ENCODE measurements at places on chromosomes 1 and 21.

DNA sequence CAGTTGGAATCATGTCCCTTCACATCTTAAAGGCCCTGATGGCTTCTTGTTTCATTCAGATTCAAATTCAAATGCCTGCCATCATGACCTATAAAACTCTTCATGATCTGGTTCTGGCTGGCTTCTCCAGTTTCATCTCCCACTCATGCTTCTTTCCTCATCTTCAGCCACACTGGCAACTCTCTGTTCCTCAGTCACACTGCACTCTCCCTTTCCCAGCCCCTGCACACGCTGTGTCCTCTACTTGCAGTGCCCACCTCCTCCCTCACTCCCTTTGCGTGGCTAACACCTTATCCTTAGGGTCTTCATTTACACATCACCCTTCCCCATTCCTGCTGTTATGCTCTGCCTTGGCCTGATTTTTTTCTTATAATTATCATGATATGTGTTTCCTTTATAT is 120.6 kb upstream of the LMO4 start:
- no peak for DNase-seq

GRCh38 chr1:91226741-91227140 is 177.9 kb downstream of the HFM1 start:
- DNase-seq = no peak

- DNase-seq = no peak
Observed at GRCh38 chr1:116820369-116820768, 66.1 kb downstream of the CD2 start.

GRCh38 chr1:19921310-19921709 is 2.1 kb downstream of the PLA2G2E start:
- no peak for DNase-seq

DNA sequence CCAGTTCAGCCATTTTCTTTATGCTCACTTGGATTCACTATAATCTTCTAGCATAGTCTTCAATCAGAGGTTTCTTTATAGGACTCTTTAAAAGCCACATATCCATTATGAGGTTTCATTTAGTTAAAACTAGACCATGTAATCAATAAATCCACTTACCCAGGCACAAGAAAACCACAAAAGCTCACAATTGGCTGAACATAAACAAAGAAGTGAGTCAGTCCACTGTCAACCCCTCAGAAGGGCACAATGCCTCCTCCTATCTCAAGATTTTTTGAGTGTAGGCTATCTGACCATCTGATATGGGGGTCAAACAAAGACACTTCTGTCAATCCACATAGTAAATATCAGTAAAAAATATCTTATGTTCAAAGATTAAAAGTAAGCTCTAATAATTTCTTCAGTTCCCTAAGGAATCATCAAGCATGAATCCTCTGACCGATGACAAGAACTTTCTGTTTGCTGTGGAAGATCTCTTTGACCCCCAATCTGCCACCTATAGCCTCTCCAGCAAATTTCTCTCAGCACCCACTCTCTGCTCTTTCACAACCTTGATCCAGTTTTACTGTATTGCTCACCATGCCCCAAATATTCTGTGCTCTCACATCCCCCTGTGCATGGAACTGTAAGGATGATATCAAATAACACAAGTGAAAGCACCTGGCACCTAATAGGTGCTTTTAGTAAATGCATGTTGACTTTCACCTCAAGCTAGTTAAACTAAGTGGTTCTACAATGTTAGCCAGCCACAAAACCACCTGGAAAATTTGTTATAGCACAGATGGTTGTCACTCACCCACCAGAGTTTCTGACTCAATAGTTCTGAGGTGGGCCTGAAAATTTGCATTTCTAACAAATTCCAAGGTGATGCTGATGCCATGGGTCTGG is 16.7 kb downstream of the RAB3B start:
- DNase-seq = no peak

All from caudate nucleus (tissue), 63 donors.